ENCODE measurements at places on chromosomes 7 and 10.
A peak's percentile ranks its signal among the peaks of the same experiment; 100 is the strongest.

DNA sequence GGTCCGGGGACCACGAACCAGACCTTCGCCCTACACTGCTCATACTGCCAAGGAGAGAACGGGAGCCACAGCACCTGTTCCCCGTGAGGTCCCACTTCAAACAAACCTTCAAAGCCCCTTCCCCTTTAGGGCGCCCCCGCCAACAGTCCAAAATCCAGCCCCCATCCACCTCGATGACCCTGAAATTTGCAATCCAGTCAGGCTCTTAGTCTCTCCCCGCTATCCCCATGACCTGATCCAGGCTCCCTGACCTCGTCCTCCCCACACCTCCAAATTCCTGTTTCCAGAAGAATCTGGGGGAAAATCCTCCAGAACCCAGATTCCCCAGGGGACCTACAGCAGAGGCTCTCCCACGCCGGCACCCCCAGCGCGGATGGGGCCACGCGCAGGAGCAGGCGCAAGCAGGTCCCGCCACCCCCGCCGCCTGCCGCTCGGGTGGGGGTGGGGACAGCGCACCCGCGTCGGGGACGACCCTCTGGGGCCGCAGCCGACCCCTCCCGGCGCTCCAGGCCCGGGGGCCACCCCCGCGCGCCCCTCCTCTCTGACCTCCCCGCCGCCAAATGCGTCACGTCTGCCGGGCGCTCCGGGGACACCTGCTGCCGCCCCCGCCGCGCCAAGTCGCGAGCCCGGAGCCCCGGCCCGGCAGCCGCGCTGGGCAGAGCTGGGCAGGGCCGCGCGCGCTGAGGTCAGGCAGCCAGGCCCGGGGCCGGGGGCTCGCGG is 753 bp downstream of the CAMK2B start:
- DNase-seq, result no peak

DNA sequence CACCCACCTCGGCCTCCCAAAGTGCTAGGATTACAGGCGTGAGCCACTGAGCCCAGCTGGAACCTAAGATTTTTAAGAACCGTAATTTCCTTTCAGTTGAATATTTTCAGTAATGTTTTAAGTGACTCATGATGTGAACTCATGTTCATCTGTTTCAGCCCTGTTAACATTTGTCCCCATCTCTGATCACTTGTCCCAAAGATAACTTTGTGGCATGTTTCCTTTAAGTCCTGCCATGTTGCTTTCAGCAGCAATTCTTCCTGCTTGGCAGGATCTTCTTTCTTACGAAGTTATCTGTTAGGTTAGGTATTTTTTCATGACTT is 19.3 kb downstream of the ZRANB1 start:
- DNase-seq, result no peak

DNA sequence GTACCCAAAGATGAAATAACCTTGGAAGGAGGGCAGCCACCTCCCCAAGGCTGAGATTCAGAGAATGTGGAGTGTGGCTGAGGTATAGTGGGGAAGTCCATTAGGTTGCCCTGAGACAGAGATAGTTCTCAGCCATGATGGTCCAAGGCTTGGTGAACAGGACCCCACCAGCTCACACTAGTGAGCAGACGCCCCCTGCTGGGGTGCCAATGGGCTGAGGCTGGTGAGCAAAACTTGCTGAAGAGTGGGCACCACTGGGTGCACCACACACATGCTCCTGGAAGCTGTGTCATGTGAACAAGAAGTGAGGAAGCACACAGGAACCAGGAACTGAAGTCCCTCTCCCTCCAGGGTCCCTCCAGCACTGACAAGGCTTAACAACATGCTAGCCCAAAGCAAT is 8.9 kb downstream of the FBXL13 start:
- peak; percentile 40 for DNase-seq

DNA sequence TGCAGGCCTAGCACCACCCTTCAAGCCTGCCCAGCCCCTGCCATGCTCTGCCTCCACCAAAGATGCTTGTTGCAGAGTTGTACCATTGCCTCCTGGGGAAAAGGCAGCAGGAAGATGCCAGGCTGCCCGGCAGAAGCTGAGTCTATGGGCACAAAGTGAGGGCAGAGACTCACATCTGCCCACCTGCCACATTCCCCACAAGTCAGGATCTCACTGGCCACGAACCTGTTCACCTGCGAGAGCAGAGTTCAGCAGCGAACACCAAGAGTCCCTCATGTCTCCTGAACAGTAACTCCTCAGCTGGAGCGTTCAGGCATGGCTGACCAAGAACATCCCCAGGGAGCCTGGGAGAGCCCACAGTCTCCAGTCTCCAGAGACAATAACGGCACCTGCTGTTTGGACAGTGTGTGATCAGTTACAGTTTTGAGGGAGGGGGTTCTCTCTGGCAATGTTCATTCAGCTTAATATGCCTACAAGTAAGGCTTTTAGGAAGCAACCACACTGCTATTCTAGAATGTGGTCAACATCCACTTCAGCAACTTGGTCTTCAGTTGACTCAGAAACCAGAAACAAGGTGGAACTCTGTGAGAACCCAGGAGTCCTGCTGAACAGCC is 78.5 kb downstream of the GRID1 start:
- no peak for DNase-seq

- DNase-seq, result no peak
Measured at GRCh38 chr7:124857672-124858235, 71.9 kb downstream of the POT1 start.

- peak; percentile 23 for DNase-seq
Measured at GRCh38 chr7:387132-388022, 97.4 kb downstream of the FOXL3 start.

DNA sequence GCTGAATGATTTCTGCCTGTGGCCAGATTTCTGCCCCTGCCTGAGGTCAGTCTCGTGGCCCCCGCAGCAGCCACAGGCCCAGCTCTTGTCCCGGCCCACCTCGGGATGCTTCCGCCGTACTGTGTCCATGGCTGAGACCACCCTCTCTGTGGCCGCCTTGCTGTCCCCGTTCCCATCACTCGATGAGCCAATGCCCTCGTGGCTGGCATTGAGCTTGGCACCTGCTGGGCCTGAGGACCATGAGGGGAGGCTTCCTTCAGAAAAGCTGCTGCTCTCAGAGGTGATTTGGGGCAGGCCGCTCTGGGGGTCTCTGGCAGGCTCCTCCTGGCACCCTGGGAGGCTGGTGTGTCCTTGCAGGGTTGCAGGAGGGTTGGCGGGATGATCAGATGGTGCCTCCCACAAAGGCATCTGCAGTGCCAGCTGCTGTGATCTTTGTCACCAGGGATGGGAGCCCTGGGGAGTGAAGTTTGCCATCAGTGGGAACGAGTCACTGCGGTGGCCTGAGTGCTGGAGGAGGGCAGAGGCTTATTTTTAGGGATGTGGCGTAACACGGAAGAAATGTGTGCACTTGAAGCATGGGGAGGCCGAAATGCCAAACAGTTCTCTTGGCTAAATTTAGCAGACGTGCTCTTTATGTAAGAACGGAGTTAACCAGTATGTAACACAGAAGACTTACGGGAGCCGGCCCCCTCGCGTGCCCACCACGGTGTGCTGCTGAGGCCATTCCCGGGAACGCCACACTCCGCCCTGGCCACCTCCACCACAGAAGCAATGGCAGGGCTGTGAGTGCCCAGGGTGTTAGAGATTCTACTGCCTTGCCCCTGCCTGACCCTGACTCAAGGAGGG is 47.7 kb downstream of the VIPR2 start:
- no peak for DNase-seq

- no peak for DNase-seq
Measured at GRCh38 chr10:58651040-58651439, 138.4 kb downstream of the BICC1 start.

DNA sequence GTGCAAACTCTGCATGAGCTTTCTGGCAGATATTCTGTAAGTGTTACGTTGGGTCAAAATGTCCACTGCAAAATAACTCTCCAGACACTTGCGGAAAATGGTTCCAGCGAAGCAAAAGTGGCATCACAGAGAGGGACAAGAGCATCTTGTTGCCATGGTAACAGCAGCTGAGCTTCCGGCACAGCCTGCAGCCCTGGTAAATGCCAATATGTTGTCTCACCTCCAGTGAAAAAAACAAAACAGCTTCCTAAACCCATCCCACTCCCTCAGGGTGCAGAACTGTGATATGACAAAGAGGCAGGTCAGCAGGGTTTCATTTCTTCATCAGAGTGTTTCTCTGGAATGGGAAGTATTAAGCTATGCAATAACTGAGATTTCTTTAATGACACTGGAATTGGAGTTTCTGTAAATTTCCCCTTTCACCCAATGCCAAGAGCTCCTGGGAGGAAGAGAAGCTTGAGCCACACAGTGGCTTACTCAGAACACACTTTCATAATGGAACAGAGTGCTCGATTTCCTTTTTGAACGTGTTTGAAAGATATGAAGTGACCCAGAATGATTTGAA is 65.6 kb downstream of the FOXI2 start:
- DNase-seq, result no peak

DNA sequence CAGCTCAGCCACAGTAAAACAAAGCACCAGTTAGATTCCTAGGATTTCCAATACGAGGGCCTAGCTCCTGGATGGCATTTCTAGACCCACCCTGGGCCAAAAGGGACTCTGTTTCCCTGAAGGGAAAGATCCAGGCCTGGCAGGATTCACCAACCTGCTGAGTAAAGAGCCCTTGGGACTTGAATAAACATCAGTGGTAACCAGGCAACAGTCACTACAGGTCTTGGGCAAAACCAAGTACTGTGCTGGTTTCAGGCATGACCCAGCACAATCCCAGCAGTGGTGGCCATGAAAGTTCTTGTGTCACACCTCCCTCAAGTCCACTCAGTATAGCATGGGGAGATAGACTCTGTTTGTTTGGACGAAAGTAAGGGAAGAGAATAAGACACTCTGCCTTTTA is 31.0 kb upstream of the STARD3NL start:
- DNase-seq, result no peak

DNA sequence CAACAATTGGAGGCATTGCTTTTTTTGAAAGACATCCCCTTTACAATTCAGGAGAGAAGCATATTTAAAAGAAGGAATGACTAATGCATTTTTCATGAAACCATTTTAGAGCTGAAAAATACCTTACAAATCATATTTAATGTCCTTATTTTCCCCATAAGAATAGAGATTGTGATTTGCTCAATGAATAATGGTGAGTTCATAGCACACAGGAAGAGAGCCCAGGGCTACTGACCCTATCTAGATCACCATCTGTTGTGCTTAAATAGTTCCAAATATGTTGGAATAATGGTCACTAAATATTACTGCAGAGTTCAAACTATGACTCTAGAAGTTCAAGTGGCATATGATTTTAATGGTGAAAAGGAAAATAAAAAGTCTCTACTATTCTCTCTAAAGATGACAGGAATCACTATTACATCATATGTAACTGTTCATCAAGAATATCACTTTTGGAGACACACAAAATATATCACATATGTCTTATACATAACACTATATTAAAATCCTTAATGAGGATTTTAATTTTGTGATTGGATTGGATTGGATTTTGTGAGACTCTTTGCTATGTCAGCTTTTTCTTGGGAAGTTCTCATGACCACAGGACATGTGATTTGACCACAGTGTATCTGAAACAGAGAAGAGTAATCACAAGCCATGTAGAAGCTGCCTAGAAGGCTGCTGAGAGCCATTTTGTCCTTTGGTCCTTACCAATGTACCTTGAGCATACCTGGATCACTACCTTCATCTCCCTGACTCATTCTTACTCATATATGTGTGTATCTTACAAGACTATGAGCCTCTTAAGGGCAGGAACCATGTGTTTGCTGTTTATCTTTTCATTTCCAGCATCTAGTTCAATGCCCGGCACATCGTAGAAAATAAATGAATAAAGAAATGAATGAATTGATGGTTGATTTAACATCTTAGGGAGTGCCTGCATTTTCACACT is 26.4 kb downstream of the SLC16A9 start:
- DNase-seq, result no peak

- no peak for DNase-seq
Measured at GRCh38 chr10:42972946-42973345, 103.9 kb upstream of the RET start.
